ENCODE measurements at places on chromosomes 2 and 18.

GRCh38 chr18:5095239-5095638, 101.8 kb downstream of the AKAIN1 start:
- DNase-seq = no peak

GRCh38 chr18:42860011-42860410, 255.5 kb downstream of the RIT2 start:
- DNase-seq = no peak

DNA sequence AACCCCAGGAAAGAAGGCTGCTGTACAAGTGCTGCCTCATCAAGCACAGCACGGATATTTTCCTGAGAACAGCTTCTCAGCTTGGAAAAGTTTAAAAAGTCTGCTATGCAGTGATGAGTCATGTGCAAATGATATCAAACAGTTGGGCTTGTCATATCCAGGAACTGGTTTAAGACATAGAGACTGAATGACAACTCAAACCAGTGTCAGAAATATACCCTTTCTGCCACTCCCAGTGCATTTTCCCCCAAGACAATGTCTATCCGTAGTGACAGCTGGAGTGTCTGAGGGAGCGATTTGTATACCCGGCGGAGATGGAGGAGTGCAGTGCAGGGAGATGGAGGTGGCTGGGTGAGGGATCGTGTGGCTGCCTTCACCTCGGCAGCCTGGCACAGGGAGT, 28.2 kb downstream of the SOX11 start:
- DNase-seq = no peak

DNA sequence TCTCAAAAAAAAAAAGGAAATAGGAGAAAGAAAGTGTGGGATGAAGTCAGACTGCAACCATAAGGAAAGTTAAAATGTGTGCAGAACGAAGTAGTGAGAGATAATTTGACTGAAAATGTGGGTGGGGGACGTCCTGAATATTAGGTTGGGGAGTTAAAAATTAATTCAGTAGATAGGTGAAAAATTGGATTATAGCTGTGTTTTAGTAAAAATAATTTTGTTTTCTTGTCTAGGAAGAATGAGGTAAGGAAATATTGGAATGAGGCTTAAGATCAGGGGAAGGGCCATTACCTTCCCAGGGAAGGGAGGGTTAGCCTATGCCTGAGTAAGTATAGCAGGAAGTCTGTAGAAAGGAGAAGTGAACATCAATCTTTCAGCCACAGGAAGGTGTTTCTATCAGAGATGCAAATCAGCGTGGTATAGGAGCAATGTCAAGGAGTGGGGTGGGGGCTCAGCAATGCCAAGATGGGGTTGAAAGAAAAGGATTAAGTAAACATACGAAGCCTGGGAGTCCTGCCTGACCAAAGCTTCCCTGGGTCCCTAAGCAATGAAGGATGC, 250.9 kb downstream of the PIEZO2 start:
- DNase-seq = no peak

DNA sequence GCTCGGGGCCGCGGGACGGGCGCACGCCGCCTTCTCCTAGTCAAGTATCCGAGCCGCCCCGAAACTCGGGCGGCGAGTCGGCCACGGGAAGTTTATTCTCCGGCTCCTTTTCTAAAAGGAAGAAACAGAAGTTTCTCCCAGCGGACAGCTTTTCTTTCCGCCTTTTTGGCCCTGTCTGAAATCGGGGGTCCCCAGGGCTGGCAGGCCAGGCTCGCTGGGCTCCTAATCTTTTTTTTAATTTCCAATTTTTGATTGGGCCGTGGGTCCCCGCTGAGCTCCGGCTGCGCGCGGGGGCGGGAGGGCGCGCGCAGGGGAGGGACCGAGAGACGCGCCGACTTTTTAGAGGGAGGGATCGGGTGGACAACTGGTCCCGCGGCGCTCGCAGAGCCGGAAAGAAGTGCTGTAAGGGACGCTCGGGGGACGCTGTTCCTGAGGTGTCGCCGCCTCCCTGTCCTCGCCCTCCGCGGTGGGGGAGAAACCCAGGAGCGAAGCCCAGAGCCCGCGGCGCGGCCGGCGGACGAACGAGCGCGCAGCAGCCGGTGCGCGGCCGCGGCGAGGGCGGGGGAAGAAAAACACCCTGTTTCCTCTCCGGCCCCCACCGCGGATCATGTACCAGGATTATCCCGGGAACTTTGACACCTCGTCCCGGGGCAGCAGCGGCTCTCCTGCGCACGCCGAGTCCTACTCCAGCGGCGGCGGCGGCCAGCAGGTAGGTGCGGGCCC, 617 bp downstream of the FOSL2 start:
- DNase-seq = peak; percentile 66

Measured in AG10803 (cell line).